Stimulated activated CD4-positive, alpha-beta T cell treated with anti-CD3 and anti-CD28 coated beads, Interleukin-4, amount 100 ng/mL, for 1 hour (primary cell): ENCODE measurements at places on chromosomes 12 and 14.

- DNase-seq: no peak
These were observed 266.4 kb downstream of the SSPN start for GRCh38 chr12:26461776-26462175.

DNA sequence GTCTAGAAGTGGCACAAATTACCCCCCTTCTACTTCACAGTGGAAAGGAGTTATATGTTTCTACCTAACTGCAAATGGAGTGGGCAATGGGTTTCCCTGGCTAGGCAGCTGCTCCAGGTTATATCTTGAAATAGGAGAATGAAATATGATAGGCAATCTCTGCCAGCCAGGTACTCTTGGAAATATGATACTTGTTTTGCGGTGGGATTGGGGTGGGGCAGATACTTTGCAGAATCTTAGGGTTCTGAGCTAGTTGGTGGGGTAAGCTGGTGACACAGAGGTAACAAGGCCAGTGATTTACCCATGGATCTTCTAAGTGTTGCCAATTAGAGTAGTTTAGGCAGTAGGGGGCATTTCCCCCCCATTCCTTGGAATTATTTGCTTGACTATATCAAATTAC is 140.1 kb downstream of the ATP23 start:
- no peak for DNase-seq

GRCh38 chr14:35122696-35123387 is 490 bp downstream of the PRORP start:
- no peak for DNase-seq

DNA sequence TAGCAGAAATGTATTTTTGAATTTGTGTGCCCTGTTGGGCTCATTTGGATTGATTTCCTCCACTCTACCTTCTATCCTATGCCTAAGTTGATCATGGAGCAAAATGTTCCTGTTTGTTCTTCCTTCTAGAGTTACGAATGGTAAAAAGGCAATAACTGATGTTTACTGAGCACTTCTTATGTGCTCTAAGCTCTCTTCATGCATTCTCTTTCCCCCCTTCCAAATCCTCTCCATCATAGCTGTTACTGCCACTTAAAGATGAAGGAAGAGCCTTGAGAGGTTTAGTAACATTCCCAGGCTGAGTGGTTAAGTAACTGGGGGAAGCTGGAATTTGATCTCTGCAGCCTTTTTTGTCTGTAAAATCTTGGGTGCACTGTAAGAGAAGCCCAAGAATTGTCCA is 60.1 kb downstream of the CHST11 start:
- DNase-seq: no peak

GRCh38 chr14:96252323-96252998 is 3.5 kb upstream of the BDKRB1 start:
- DNase-seq: no peak

DNA sequence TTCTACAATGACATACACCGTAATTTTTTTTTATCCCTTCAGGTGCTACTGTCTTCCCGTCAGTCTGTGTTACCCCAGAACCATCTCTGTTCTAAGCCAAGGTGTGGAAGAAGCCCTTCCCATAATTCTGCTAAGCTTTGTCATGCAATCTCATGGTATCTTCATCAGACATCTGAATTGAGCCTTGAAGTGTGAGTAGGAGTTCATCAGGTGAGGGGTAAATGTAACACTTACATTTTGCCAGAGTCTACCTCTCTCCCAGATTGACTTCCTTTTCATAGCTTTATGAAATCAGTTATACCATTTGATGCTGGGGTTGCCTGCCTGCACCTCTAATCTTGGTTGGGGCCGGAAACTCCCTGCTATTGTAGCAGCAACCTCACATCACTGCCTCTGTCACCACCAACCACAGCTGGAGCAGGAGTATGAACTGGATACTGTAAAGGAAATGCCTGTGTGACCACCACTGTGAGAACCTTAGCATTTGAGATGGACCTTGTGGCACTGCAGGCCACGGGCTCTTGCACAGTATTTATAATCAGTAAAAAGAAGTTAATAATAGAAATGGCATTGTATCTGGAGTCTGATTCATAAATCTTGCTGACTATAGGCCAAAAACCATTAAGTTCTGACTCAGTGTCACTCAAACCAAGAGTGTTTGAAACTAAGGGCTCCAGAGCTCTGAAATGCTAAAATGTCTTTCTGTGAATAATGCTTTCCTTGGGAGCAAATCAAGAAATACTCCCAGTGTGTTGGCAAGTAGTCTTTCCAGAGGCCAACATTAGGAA is 58.7 kb upstream of the STK38L start:
- DNase-seq: no peak

DNA sequence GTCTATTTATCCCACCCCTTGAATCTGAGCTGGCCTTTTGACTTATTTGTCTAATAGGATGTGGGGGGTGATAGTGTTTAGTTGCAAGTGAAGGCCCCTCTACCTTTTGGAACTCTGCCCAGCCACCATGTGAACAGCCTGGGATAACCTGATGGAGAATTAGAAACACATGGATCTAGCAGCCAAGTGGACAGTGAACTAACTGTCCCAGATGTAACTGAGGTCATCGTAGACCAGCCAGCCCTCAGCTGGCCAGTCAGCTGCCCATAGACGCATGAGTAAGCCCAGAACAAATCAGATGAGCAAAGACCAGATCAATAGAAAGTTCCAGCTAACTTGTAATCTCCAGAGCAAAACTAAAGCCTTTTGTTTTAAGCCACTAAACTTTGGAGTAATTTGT is 19.0 kb downstream of the KLRB1 start:
- DNase-seq: no peak

DNA sequence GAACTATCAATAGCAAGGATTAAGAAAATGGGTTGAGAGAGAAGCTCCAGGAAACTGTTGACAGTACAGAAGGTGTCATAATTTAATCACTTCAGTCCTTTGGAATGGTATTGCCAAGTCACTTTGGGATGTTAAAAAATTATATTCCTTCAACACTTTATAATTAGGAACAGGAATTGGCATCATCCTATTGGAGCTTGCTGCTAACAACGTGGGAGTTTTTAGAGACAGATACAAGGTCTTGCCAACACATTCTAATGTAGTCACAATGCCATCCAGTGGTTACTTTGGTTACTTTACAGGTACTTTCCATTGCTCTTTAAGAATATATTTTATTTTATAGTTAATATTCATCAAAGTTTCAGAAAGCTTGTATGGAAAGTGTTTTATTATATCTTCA is 310.1 kb downstream of the SYT1 start:
- no peak for DNase-seq

DNA sequence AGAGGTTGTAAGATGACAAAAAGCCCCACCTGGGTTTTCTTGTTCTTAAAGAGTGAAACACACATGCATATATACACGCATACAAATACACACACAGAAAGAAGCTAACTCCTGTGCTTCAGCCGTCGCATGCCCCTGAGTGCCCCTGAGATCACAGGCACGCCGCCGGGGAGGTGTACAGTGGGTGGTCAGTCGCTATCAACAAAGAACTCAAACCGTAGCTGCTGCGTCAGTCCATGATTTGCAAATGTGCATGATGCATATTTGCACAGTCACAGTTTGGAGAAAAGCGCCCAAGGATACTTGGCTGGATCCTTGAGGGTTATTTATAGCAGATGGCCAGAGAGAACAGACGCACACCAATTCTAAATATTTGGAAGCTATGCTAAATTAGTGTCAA is 206.9 kb downstream of the TMEM132D start:
- no peak for DNase-seq

DNA sequence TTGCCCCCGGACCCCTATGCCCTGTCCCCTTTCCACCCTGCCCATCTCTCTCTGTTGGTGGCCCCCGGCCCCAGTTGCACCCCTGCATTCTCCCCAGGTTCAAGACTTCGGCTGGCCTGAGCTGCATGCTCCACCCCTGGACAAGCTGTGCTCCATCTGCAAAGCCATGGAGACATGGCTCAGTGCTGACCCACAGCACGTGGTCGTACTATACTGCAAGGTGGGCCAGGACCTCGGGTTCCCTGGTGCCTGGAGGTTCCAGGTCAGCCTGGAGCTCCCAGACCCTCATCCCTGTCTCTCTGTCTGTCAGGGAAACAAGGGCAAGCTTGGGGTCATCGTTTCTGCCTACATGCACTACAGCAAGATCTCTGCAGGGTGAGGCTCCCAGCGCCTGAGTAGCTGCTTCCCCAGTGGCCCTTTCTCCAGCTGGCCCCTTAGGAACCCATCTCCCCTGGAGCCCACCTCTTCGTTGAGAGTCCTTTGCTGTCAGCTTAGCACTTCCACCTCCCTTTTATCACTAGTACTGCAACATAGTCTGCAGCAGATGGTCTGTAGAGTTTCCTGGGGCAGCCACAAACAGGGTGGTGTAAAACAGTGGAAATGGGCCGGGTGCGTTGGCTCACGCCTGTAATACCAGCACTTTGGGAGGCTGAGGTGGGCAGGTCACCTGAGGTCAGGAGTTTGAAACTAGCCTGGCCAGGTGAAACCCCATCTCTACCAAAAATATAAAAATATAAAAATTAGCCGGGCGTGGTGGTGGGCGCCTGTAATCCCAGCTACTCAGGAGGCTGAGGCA is 5.8 kb downstream of the TNS2 start:
- no peak for DNase-seq

DNA sequence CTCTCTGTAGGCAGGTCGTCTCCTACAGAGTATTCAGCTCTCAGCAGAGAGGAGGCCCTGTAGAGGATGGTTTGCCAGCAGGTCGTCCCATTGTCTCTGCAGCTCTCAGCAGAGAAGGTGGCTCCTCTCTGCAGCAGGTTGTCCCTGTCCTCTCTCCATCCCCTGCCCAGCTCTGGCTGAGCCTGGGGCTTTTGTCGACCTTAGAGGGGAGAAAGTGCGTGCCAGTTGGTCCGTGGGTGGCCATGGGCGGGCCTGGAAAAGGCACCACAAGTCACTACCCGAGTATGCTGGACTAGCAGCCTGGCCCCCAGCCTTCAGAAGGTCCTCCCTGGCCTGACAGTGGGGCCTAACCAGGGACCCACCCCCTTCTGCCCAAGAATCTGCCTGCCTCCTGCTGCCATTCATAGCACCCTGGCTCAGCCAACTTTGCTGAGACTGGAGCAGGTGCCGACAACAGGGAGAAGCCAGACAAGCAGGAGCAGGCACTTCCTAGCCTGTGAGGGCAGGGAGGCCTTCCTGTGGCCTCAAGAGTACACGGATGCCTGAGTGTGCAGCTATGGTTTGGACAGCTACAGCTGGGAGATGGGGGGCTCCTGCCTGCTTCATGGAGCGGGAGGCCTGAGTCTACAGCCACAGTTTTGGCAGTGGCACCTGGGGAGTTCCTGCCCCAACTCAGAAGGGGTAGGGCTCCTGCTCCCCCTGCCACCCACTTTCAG is 59.7 kb upstream of the KCNH3 start:
- DNase-seq: no peak

DNA sequence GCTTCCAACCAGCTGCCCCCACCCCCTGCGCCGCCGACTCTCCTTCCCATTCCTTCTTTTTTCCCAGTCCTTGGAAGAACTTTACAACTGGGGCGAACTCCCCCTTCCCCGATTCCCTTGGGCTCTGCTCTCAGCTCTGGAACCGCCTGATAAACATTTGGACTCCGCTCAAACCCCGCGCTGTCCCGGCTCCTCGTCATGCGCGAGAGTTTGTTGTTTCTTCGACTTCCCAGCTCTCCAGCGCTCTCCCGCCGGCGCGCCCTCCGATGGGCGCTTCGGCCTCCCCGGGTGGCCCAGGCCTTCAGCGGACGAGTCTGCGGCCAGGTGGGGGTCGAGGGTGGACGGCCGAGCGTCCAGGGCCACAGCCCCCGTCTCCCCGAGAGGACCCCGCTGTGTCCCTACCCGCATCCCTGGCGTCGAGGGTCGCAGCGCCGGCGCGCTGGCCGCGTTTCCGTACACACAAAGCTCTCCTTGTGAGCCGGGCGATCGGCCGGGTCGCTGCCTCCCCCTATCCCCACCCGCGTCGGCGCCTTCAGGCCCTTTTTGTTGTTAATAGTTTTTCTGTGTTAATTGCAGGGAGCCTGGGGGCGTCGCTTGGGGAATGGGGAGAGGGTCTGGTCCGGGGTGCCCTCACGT is 847 bp downstream of the MMP14 start:
- peak; percentile 29 for DNase-seq

DNA sequence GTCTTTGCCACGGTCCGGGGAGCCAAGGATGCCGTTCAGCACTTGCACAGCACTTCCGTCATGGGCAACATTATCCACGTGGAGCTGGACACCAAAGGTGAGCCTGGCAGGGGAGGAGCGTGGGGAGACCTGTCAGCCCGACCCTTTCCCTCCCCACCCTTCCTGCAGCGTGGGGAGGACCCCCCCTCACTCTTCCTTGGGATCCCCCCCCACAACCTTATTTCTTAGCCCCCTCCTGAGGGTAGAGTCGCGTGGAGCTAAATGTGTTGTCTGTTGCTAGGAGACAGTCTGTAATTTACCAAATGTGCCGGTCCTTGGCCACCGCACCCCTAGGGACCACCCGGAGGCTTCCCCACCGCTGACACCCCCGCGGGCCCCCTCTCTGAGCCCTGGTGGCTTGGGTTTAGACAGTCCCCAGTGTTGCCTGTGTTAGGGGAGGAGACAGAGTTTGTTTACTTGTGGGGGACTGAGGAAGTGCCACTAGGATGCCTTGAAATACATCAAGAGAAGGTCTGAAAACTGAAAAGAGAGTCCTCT is 2.3 kb downstream of the SETD1B start:
- no peak for DNase-seq

GRCh38 chr12:6765634-6766581 is at the start of gene PTMS:
TSS of gene PTMS (plus strand) at chr12:6766363. CDS start at chr12:6766706, 343 bp downstream.
- DNase-seq: no peak

- no peak for DNase-seq
These were observed 1035.0 kb downstream of the SLC16A7 start for GRCh38 chr12:60630796-60631195.

GRCh38 chr12:13203034-13203922 is 6.8 kb downstream of the EMP1 start:
- no peak for DNase-seq

GRCh38 chr12:40099423-40099853 is 6.4 kb downstream of the SLC2A13 start:
- no peak for DNase-seq

DNA sequence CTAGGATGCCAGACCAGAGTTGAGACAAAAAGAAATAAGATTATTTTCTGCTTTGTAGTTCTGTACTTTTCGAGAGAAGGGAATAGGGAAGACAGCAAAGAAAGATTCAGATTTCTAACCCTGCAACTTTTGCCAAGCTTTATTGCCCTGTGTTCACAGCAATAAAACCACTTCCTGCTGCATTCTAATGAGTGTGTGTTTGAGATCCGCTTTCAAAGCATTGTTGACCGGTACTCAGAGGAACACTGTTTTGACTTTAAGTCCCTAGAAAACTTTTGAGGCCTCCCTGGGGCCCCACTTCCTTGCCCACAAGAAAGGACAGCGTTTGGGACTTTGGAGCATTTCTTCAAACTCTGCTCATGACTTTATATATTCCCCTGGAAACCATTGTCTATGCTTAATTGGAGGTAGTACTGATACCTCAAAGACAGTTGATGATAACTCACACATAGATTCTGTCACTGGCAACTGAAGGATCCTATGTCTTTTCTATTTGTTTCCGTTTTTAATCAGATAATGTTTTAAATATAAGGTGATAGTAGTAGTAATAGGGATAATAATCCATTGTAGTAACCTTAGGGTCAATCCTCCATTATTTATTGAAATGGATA is 1.3 kb downstream of the RNASE6 start:
- no peak for DNase-seq
